ENCODE measurements at places on chromosomes 6 and 20.

GRCh38 chr6:4268171-4268570 is 132.8 kb upstream of the ECI2 start:
- no peak for DNase-seq

DNA sequence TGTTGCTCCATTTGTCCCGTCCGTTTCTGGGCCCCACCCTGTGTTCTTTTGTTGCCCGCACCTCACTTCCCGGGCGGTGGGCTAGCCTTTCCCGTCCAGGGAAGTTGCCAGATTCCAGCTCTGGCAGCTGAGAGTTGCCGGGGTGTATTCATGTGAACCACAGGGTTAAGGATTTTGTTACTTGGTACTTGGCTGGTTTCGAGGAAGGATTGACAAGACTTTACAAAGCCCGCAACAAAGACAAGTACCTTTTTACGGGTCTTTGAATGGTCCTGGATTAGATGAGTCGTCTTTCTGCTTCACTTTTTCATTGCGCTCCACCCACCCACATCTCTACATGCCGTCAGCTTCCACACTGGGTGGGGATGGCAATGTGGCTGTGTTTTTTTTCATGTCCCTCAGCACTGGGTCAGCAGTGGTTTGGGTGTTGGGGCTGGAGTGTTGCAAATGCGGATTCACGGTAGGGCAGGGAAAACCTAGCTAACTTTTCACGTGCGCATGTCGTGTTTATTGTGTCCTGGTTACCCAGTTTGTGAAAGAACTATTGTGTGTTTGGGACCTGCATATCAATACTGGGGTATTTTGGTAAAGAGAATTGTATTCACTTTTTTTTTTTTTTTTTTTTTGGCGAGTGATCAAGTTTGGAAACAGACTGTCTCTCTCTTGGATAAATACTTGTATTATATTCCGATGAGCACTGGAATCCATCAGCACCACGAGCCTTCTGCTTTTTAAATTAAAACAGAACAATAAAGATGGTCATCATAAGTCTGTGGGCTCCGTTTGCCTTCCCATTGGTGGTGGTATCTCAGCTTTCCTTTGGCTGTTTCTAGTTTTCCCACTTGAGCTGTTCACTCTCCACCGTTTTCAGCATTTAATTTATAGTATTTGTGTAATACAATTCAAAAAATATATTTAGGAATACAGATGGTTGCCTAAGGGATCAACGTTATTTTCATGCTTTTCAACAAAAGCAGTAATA is 1.2 kb downstream of the DUSP22 start:
- DNase-seq, result no peak

DNA sequence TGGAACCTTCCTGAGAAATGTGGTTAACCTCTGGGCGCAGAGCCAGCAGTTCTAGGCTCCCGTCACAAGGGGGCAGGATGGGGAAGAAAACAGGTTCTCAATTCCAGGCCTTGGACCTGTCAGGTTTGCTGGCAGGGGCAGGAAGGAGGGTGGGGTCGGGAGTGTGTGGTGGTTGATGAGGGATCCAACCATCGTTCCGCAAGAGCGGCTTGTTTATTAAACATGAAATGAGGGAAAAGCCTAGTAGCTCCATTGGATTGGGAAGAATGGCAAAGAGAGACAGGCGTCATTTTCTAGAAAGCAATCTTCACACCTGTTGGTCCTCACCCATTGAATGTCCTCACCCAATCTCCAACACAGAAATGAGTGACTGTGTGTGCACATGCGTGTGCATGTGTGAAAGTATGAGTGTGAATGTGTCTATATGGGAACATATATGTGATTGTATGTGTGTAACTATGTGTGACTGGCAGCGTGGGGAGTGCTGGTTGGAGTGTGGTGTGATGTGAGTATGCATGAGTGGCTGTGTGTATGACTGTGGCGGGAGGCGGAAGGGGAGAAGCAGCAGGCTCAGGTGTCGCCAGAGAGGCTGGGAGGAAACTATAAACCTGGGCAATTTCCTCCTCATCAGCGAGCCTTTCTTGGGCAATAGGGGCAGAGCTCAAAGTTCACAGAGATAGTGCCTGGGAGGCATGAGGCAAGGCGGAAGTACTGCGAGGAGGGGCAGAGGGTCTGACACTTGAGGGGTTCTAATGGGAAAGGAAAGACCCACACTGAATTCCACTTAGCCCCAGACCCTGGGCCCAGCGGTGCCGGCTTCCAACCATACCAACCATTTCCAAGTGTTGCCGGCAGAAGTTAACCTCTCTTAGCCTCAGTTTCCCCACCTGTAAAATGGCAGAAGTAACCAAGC is 29.6 kb downstream of the SRSF3 start:
- DNase-seq, result peak; percentile 86

DNA sequence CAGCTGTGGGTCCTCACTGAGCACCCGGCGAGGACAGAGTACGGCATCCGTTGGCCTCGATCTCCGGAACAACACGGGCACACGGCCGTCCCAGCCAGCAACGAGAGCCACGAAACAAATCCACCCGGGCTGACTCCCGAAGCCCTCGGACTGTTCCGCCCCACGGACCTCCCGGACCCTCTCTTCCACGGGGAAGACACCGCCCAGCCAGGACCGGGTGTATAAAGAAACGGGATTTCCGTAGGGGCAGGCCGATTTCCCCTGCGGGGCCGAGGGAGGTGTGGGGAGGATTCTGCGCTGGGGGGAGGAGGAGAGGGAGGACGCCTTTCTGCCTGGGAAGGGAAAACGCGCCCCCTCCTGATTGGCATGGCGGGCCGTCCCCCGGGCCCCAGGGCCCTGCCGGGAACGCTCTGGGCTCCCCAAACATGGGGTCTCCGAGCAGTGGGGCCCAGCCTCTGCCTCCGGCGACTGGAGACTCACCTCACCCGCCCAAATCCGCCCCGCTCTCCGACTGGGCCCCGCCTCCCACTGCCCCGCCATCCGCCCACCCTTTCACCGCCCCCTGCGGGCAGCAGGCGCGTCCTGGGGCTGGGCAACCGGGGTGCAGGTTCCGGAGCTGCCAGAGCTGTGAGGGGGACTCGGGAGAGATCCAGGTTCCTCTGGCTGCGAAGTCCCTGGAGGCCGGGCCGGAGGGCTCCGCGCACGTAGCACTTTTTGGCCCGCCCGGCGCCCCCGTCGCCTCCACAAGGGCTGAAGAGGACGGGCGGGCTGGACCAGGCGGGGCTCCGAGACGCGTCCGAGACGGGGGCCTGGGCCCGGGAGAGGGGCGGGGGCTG is 679 bp upstream of the PPDPF start:
- peak; percentile 92 for DNase-seq

DNA sequence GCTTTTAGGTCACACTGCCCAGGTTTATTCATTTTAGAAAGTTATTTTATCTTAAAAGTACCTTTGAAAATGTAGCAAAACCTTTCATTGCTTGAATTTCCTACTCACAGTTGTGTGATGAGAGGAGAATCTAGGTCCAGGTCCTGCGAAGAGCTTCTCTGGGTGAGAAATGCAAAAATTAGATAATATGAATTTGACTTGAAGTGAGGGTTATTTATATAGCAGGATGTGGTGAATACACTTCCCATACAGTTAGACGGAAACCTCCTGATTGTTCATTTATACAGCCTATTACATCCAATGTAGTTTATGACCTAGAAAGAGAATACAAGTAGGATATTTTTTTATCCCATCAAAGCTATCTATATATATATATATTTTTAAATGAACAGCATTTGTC is 30.5 kb downstream of the CDKAL1 start:
- DNase-seq, result no peak

- DNase-seq, result no peak
These were observed 530.2 kb downstream of the BCKDHB start for GRCh38 chr6:80636689-80637088.

DNA sequence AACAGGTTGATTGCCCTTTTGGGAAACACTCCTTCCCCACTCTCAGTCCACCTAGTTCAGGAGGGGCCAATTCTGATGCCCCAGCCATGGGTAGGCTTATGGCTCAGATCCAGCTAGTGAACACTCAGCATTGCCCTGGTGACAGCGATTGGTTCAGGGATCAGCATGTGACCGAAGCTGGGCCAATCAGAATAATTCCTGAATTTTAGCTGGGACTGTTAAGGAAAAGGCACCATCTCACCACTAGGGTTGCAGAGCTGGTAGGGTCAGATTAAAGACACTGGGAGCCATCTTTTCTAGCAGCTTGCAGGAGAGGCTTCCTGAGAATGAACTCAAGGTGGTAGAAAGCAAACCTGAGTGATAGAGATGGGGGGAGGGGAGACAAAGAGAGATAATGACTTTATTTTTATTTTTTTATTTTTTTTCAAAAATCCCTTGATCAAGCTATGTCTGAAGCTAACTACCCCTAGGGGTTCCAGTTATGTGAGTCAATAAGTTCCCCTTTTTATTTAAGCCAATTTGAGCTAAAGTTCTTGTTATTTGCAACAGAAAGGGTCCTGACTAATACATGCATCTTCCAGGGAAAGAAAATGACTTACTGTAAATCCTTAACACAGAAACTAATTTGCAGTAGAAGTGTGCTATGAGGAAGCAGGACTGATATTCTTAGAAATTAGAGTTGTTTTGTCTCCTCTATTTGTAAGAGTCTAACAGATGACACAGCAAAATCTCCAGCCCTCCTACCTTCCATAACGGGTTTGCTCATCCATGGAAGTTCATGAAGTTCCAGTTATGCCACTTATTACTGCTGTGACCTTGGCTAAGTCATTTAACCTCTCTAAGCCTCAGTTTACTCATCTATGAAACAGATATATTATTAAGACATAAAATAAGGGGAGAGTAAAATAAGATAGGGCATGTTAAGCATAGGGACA is 44.7 kb downstream of the EYA2 start:
- DNase-seq, result peak; percentile 56

- no peak for DNase-seq
These were observed 57.9 kb upstream of the MLN start for GRCh38 chr6:33861722-33862121.

Data from HTR-8/SVneo (cell line).